Left ventricle myocardium inferior (tissue), 1 donor: ENCODE measurements at places on chromosomes 7 and 10. TPM values are rescaled to one million over a fixed set of nuclear protein-coding genes. Genes with fewer than 3 reads are reported as not detected.

HTR5A gene
- not detected for total RNA-seq

PNLIP gene
- total RNA-seq = not detected

- no peak for DNase-seq
Measured at GRCh38 chr10:116944911-116945310, 60.1 kb downstream of the SHTN1 start.

GRCh38 chr7:108069646-108070045, 60.5 kb downstream of the LAMB4 start:
- no peak for DNase-seq

FEZF1 gene
- total RNA-seq = not detected

NRG3 gene
- 0.11 TPM for total RNA-seq

DNA sequence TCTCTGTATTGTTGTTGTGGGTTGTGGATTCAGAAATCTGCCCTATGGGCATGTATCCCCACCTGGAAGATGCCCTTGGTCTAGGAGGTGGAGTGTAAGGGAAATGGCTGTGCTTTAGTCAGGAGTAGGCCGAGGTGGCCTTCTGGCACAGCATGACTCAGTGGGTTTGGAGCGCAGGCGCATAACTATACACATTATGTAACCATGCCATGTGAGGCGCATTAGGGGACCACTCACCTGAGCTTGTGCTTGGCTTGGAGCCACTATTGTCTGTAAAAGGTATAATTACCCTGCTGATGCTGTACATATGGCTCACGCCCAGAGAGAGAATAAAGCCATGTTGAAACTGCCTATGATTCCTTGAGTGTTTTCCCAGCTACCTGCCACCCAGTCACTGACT, 20.6 kb upstream of the ADAMTS14 start:
- DNase-seq = no peak

- no peak for DNase-seq
Measured at GRCh38 chr7:98988641-98989040, 110.3 kb downstream of the TRRAP start.

PUS7 gene
- 4.9 TPM for total RNA-seq

OLAH gene
- total RNA-seq = not detected

DNA sequence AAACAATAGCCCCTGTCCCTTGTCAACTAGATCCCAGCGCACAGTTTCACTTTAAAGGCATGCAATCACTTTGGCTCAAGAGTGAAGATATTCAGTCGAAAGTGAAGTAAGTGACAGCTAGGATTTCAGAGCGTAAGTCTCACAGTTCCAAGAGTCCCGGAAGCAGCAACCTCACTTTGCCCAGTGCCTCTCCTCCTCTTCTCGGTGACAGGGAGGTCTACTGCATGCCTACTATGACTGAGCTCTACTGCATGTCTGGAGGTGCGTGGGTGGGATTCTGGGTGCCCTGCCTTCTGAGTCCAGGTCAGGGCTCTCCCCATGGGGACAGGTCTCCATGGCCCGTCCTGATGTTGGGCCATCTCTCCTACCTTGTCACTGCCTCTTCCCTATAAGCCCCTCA, 17.0 kb downstream of the PRKCQ start:
- no peak for DNase-seq

GRCh38 chr7:34157137-34157536, 251.8 kb downstream of the BMPER start:
- no peak for DNase-seq

GRCh38 chr10:114323023-114323422, 81.3 kb downstream of the AFAP1L2 start:
- no peak for DNase-seq

- no peak for DNase-seq
Measured at GRCh38 chr10:11073410-11073809, 55.7 kb downstream of the CELF2 start.

DNA sequence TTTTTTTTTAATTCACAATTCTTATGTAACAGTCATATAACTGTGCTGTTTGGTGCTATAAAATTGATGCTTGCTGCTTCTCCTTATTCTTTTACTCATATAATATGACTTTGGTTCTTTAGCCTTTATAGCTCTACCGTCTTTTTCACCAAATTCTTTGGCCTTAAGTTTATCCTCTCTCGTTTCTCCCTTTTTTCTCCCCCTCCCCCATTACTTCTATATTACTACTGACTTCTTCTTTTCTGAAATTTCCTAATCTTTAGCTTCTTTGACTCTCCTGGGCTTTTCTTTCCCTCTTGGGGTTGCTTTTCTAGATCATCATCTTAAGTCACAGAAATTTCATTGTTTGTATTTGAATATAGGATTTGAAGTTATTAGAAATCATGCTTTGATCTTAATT, 3.8 kb downstream of the BCCIP start:
- no peak for DNase-seq

DNA sequence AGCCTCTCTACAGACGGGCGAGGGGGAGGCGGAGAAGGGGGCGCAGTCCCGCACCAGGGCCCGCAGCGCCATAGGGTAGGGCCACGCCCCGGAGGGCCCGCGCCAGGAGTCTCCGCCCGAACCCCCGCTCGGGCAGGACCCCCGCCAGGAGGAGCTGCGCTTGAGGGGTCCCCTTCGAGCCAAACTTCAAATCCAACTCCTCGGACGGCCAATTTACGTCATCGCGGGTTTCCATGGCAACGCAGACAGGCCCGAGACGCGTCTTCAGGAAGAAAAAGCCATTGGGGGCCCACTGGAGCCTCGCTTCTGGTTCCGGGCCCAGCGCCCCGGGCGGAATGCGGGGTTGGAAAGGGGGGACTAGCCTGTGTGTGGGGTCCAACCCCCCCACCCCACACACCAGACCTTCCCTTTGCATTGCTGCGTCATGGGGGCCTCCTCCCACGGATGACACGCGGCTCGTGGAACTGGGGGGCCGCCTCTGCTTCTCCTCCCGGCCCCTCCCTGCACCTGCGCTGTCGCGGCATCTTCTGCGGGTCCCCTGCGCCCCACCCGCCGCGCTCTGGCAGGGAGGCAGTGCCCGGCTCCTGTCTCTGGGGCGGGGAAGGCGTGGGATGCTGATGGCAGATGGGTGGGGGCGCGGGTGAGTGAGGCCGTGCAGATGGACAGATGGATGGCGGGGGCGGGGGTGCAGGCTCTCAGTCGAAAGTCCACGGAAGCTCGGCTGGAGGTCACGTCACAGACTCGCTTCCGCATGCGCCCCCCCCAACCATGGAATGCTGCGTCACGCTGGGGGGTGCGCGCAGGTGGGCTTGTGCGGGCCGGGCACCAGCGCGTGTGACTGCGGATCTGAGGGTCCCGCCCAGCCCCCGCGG, 1.2 kb downstream of the CALY start:
- DNase-seq = peak; percentile 54

- DNase-seq = no peak
Measured at GRCh38 chr10:130902929-130903328, 408.6 kb downstream of the TCERG1L start.

GRCh38 chr7:23474094-23474828, 4.0 kb upstream of the IGF2BP3 start:
- DNase-seq = peak; percentile 60

HKDC1 gene
- total RNA-seq = not detected

NUTM2A gene
- total RNA-seq = 2.2 TPM

DNA sequence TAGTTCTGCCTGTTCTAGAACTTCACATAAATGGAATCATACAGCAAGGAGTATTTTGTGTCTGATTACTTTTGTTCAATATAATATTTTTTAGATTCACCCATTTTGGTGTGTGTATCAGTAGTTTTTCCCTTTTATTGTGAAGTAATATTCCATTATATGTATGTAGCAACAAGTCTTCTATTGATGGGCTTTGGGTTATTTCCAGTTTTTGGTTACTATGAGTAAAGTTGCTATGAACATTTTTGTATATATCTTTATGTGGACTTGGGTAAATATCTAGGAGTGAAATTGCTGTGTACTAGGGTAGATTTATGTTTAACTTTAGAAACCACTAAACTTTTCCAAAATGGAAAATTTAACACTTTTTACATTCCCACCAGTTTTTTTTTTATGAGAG, 35.7 kb downstream of the ADK start:
- no peak for DNase-seq

GRCh38 chr10:124802313-124802675, 675 bp downstream of the ABRAXAS2 start:
- DNase-seq = no peak

DNA sequence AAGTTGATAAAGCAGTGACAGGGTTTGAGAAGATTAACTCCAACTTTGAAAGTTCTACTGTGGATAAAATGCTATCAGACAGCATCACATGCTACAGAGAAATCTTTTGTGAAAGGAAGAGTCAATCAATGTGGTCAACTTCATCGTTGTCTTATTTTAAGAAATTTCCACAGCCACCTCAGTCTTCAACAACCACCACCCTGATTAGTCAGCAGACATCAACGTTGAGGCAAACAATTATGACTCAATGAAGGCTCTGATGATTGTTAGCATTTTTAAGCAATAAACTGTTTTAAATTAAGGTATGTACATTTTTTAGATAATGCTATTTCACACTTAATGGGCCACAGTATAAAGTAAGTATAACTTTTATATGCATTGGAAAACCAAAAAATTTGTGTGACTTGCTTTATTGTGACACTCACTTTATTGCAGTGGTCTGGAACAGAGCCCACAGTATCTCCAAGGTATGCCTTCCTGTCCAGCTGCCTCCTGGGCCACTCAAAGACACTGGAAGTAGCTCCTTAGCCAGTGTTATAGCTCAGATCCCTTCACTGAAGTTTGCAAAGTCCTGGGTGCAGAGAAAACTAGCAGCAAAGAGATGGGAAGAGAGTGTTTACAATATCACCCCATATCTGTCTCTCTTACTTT, 293.1 kb downstream of the ARHGAP12 start:
- no peak for DNase-seq

DNA sequence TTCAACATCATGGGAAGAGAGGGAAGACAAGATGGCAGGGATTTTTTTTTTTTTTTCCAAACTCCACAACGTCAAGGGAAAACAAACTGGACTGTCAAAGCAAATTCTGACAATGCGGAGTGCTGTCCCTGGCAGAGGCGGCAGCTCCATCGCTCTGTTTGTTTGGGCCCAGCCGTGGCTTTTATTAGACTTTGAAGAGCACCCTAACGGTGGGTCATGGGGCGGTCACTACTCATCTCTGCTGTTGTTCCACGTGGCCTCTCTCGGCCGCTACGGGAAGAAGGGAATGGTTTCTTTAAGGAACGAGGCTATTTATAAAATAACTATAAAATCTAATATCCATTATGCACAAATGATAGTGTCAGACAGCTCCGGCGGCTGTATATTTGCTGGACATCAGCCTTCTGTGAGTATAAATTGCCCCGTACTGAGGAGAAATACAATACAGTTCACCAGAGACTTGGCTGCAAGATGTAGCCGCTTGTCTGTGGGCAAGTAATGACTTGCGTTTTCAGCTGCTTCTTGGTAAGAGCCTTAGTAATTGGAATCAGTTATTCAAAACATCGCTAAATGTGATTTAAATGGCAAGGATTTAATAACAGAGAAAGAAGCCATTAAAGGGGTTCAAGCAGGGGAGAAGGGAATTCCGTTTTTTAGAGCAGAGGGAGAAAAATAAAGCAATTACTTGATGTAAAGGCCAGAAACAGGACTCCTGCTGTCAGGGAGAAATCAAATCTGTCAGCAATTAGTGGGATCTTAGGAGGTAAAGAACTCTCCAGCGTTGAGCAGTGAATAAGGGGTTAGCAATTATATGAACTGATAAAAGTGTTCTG, 61.7 kb upstream of the RAB11FIP2 start:
- no peak for DNase-seq

DNA sequence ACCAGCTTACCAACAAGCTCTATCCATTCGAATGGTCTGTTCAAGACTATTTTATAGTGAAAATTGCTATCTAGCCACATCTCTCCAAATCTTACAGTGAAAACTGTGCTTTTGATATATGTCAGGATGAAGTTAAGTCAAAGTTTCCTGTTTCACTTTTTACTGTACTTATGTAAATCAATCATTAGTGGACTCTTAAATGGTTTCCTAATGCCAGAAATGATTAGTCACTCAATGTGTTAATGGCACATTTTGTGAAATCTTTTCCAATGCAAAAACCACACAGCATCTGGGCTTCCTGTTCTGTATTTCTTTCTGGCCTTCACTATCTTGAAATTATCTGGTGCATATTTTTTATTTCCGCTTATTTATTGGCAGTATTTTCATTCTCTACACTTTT, 87.3 kb upstream of the STEAP1B start:
- DNase-seq = no peak

GRCh38 chr10:77926566-77927401, at the start of gene DLG5:
TSS of gene DLG5 (minus strand) at chr10:77926755. CDS start at chr10:77926520, 235 bp downstream.
- peak; percentile 73 for DNase-seq

TFR2 gene
- 0.25 TPM for total RNA-seq

GRCh38 chr10:91690996-91691676, 58.3 kb upstream of the PPP1R3C start:
- DNase-seq = no peak

GRCh38 chr10:108327706-108328105, 1163.2 kb upstream of the SORCS1 start:
- no peak for DNase-seq

GRCh38 chr7:158372400-158373342, 215.0 kb downstream of the PTPRN2 start:
- no peak for DNase-seq

DNA sequence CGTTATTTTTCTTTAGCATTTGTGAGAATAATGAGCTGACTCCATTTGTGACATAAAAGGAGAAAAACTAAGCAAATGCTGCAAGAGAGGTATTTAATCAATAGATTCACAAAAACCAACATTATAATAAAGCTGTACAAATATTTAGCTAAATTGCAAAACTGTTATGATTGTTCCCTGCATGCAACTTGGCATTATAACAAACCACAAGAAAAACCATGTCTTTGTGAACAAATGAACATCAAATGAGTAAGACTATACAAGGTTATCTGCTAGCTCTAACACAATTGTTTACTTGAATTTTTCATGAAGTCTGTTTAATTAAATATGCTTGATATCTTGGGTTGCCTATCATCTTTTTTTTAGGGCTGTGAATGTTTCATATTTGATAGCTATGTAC, 50.8 kb upstream of the PPP1R9A start:
- DNase-seq = no peak
